ENCODE measurements at places on chromosomes 2 and 18. TPM values are rescaled to one million over a fixed set of nuclear protein-coding genes. Genes with fewer than 3 reads are reported as not detected.

DNA sequence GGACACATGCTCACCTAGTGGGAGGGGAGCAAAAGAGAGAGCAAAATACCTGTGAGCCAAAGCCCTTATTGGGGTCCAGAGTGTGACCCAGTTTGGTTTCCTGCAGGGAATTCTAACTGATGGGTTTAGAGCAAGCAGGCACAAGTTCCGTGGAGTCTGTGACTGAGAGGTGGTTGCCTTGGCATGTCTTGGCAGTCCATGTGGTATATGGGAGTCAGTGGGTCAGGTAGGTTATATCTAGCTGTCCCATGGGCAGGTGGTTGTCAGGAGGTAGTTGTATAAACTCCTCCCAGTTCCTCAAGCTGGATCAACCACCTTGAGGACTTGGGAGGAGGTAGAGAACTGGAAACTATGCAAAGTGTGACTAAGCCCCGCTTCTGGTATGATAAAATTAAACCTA lies 452.8 kb upstream of the VWC2L start:
- DNase-seq, result no peak

GRCh38 chr2:167875529-167875928 lies 371.9 kb downstream of the STK39 start:
- DNase-seq, result no peak

DNA sequence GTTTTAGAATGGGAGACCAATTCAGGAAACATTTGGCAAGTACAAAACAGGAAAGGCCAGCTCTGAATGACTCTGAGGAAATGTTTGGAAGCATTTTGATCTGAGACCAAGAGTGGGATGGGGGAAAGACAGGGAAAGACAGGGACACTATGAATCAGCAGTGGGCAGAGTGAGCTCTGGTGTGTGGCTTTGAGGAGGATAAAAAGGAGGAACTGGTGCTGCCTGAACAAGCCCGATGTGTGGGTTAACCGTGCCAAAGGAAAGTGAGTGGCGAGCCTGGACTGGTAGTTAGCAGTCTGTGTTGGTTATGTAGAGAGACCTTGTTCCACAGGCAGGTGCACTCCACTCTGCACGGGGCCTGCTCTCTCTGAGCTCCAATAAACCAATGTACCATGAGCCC lies 5.3 kb downstream of the MFSD6 start:
- DNase-seq, result no peak

DNA sequence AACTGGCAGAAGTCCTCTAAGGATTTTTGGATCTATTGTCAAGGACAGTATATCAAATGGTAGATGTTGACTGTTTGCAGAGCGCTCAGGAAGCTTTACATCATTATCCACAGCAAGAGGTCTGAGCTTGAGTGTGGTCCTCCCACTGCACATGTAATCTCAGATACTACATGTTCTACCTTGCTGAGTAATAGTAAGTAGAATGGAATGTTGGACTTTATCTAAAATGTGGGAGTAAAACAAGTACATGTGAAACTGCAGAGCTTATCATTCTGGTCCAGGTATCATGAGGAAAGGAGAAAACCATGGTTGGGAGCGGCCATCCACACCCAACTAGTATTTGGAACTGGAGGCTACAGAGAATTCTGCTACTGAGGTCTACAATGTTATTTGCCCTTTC lies 19.3 kb upstream of the CD28 start:
- no peak for DNase-seq

The IAH1 gene
- polyA plus RNA-seq, result 48.7 TPM

The GBX2 gene
- polyA plus RNA-seq, result 0.17 TPM

DNA sequence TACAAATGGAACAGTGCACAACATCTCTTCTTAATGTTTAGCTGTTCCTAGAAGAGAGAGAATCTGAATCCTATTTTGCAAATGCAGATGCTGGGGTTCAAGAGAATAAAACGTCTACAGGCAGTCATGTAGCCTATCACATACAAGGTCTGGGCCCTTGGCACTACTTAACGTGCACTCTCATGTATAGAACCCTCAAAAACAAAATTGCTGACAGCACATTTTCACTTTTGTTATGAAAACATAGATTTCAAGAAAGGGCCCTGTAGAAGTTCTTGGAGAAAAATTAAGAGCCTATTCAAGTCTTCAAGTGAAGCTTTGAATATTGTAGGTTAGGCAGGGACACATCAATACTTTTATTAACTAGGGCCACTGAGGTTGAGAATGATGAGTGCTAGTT lies 504.3 kb upstream of the FAM98A start:
- no peak for DNase-seq

DNA sequence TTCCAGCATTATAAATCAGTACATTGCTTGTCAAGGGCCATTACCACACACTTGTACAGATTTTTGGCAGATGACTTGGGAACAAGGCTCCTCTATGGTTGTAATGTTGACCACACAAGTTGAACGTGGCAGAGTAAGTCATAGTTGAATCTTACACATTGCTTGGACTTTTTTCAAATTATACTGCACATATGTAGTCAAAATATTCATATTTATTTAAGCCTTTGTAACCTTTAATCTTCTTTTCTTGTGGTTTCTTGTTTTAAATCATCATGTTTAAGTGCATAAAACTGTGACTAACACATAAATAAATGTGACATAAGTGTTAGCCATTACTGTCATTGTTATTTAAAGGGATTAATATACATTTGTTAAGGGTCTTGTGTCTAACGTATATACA lies 52.1 kb upstream of the EPB41L5 start:
- no peak for DNase-seq

DNA sequence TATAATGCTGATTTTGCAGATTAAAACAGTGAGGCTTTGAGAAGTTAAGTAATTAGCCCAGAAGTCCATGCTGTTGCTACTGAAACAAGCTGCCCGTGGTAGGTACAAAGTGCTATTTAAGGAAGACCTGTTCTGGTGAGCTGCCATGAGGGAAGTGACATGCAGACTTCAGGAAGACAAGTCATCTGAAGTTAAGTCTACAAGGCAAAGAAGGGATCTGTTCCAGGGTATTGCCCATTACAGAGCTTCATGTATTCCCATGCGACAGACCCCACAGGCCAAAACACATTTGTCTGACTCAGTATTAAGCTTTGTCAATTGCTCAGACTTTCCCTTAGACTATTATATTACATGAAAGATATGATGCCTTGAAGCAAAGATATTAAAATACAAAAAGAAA lies 520.8 kb downstream of the FBXO15 start:
- DNase-seq, result no peak

- DNase-seq, result peak; percentile 43
These were observed 28.5 kb downstream of the HRH4 start for GRCh38 chr18:24488824-24489493.

DNA sequence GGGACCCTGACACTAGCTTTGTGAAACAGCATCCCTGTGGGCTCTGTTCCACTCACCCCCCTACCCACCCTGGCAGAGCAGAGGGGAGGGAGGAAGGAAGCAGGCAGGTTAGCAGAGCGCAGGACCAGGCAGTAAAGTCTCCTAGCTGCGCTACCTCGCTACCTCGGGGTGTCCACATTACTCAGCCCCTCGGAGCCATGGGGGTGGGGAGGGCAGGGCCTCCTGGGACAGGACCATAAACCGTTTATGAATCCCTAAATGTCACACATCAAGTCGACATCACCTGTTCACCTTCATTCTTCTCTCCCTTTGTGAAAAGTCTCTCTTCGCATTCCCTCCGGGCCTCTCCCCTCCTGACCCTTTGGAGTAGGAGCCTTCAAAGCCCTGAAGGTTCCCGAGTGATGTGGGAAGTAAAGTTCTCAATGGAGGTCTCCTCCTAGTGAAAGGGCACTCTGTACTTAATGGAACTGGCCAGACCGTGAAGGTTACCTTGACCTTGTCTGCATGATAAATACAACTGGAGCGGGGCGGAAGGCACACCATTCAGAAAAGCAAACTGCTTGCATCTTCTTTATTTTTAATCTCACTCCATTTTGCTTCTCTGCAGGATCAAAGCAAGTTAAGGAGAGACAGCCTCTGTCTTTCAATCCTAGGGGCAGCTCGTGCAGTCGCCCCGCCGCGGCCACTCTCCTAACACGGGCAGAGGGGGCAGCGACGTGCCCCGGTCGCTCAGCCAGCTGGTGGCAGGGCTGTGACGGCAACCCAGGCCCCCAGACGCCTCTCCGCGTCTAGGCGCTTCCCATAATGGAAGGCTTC lies 23.7 kb upstream of the SMAD7 start:
- DNase-seq, result no peak

The ANKRD36 gene
- 22.2 TPM for polyA plus RNA-seq

The ASPRV1 gene
- polyA plus RNA-seq, result 5.6 TPM

GRCh38 chr2:3107567-3107966 lies 270.1 kb downstream of the EIPR1 start:
- DNase-seq, result no peak

DNA sequence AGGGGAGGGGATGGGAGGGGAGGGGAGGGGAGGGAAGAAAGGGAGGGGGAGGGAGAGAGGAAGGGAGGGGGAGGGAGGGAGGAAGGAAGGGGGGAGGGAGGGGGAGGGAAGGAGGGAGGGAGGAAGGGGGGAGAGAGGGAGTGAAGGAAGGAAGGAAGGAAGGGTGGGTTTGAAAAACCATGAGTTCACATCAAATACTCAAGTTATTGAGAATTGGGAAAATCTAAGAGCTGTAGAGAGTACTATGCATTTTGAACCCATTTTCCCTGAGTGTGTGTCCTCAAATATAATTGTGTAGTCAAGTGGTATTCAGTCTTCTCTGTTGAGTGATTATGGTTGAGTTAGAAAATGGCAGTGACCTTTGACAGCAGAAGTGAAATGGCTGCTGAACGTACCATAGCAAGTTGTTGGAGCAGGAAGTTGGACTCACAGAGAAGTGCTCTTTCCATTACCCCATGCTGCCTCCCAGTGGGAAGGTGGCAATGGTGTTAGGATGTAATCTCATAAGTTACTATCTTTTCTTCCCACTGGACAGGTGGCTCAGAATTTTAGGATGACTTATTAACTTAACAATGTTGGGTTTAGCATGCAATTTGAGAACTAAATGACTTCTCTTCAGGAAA lies 214.6 kb downstream of the SETBP1 start:
- DNase-seq, result no peak

The DSC3 gene
- 5.0 TPM for polyA plus RNA-seq

DNA sequence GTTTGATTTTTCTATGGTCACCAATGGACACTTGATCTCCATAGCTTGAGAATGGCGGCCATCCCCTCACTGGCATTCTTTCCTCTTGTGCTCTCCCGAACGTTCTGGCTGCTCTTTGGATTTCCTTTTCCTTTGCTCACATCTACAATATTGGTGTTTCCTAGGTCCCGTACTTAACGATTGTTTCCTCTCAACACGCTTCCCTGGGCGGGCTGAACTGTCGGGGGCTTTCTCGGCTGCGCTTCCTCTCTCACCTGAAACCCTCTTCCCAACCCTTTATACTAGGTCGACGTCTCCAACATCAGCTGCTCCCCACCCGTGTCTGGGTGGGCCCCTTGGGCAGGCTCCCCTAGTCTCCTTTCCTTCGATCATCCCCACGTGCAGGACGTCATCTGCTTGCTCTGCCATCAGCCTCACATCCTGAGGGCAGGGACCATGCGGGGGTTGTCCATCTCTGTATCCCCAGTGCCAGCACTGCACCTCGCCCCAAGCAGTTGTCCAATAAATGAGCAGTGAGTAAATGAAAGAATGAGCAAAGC lies 634 bp upstream of the DIS3L2 start:
- no peak for DNase-seq

The FRZB gene
- 11.9 TPM for polyA plus RNA-seq

The C2orf92 gene
- 10.5 TPM for polyA plus RNA-seq

Data from left renal pelvis (tissue), 4 donors.